ENCODE measurements at places on chromosomes 5 and 9.

DNA sequence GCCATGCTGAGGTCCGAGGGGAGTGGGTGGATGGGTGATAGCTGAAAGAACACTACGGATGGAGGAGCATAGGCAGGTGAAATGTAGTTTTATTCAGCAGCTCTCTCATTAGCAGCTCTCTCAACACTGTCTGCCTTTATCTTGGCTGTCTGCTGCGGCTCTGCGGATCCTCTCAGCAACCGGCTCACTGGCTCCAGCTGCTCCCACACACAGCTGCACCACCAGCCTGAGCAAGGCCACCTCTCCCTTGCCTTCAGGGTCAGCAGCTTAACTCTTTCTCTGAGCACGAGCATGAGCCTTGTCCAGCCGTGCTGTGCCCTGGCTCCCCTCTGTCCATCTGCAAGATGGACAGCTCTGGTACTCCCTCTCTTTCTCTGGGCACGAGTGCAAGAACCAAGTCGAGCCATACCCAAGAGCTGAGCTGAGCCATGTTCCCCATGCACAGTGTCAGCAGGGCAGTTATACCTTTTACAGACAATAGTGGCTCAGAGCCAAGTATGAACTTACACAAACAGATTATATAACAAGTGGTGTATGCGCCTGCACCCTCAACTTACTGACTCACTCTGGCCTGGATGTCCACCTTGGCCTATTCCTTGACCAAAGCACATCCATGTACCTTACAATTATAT lies 108.5 kb downstream of the MACIR start:
- DNase-seq: no peak

- no peak for DNase-seq
Measured at GRCh38 chr9:20854444-20854843, 170.4 kb downstream of the FOCAD start.

DNA sequence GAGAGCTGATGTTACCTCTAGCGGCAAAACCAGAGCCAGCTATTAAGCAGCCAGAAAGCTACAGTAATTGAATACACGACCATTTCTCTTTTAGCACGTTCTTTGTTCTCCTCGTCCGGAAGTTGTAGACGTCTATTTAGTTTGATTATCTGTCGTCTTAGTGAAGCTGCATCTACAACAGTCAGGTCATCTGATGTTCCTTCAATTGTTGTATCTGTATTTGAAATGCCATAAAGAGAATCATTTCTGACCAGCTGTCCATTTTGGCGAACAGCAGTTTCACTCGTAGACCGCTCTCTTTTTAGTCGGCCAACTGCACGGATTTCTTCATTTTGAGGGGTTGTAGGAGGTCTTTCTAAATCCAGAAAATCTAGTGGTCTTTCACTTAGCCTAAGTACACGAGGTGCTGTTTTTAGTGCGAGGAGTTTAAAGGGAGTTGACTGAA lies 12.6 kb downstream of the PDE6A start:
- DNase-seq: no peak

DNA sequence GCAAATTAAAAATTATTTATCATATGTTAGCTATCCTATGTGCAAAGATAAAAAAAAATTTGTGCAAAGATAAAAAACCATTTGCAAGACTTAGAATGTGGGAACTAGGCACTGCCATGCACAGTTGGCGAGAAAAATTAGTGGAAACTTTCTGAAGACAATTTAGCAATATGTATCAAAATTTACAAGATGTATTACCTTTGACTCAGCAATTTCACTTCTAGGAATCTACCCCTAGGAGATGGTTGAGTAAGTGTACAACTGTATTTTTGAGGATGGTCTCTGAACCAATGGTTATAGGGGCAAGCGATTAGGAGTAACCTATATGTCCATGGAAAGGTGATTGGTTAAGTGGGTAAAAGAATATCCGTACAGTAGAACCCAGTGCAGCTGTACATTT lies 88.9 kb downstream of the FGF1 start:
- DNase-seq: no peak

GRCh38 chr5:39013938-39014337 lies 60.3 kb downstream of the RICTOR start:
- no peak for DNase-seq

DNA sequence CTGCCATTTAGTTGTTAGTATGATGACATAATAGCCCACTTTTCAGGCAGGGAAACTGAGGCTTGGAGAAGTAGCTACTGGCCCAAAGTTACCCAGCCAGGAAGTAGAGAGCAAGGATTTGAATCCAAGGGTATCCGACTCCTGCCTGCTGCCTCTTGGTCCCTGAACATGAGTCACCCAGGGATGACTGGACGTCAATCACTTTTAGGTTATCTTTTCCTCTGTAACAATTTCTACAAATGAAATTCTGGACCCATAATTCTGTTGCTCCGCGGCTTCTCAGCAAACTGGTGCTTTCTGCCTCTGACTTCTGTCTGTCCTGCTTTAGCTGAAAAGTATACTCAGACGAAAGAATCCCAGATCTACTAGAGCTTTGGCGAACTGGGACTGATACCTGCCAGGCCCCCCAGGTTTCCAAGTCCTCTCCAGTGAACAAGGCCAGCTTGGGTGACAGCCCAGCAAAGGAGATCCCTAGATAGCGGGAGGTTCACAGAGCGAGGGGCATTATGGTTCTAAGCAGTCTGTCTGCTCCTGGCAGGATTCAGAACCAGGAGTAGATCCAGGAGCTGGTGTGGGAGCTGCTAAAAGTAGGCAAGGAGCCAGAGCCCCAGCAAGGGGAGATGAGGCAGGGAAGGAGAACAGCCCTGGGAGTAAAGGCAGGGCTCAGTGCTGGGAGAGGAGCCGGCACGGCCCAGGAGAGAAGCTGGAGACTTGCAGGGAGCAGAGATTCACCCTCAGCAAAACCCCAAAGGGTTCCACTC lies 20.6 kb downstream of the OLFML2A start:
- no peak for DNase-seq

DNA sequence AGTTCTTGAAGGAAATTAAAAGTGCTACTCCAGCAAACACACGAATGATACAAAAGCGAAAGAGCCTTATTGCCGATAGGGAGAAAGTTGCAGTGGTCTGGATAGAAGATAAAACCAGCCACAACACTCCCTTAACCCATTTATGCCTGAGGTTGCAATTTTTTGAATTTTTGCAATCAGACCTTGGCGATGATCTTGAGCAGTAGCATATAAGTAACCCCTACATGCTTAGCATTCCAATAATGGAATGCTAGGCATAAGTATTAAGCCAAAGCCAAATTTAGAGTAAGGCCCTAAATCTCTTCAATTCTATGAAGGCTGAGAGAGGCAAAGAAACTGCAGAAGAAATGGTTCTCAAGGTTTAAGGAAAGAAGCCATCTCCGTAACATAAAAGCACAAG lies 153.5 kb downstream of the SLC28A3 start:
- DNase-seq: no peak

- no peak for DNase-seq
Measured at GRCh38 chr5:110099572-110099971, 409.8 kb downstream of the MAN2A1 start.

All from CD4-positive, alpha-beta T cell treated with Interleukin-4 for 1 hour (primary cell).